ENCODE measurements at places on chromosomes 7 and 10.

DNA sequence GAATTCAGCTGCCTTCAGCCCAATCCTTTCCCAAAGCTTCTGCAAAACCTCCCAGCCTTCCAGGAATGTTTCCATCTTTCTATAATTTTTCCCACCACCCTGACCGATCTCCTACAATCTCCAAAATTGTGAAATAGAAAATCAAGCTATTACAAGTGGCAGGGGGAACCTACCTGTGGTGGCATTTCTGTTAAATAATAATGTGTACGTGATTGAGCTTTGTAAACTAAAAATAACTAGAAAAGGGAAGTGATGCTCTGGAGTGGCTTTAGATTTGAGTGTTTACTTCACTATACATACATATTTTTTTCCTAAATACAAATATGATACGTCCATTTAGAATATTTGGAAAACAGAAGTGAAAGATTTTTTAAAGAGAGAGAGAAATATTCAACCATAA, 593.6 kb downstream of the GRM8 start:
- no peak for DNase-seq

DNA sequence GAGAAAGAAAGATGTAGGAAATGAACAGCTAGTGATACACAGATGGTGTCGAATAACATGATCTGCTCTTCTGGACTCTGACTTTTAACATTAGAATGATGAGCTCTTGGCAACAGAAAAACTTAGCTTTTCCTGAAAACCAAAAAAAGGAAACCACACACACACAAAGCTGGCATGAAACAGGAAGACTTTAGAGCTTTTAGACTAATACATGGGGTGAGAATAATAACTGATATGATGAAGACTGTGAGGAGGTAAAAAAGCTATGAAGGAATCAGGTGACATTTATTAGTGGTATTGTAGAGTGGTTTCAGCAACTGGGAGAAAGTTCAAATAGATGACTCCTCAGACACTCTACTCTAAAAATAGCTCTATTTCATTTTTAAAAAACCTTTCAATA, 491.9 kb downstream of the PARD3 start:
- no peak for DNase-seq

GRCh38 chr7:101410743-101411507, 48.2 kb downstream of the COL26A1 start:
- peak; percentile 22 for DNase-seq

DNA sequence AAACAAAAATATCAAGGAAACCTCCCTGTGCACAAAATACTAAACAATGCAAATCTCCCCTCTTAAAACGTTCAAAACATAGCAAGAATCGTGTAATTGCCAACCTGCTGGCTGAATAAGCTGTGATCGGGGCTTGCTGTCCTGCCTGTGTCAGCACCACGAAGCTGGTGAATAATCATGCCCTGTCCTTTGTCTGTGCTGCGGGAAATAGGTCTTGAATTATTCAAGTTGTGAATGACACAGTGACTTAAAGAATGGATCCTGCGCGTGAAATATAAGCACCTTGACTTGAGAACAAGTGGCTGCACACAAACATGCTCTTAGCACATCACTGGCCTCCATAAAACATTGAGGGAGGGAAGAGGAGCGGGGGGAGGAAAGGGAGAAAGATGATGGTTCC, 130.2 kb downstream of the OAT start:
- DNase-seq = no peak

- DNase-seq = peak; percentile 47
Observed at GRCh38 chr10:8055420-8056349, 1.2 kb downstream of the GATA3 start.

- no peak for DNase-seq
Observed at GRCh38 chr7:88401009-88401623, 94.4 kb upstream of the STEAP4 start.

- DNase-seq = no peak
Observed at GRCh38 chr7:149468208-149468607, 7.3 kb upstream of the ZNF777 start.

DNA sequence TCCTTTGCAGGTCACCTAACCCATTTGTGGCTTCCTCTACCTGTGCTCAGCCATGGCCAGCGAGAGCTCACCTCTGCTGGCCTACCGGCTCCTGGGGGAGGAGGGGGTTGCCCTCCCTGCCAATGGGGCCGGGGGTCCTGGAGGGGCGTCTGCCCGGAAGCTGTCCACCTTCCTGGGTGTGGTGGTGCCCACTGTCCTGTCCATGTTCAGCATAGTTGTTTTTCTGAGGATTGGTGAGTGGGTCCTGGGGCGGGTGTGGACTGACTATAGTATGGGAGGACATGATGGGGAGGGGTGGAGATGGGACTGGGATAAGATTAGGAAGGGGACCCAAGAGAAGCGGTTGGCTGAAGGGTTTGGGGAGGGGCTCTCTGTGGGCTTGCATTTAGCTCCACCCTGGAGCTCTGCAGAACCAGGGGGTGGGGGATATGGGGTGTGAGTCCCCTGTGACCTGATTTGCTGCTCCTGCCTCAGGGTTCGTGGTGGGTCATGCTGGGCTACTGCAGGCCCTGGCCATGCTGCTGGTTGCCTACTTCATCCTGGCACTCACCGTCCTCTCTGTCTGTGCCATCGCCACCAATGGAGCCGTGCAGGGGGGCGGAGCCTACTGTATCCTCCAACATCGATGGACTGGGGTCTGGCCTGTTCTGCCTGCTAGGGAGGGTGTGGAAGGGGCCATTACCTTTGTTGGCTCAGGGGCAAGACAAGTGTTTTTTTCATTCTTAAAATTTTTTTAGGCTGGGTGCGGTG, 1.8 kb downstream of the SLC12A9 start:
- DNase-seq = no peak

DNA sequence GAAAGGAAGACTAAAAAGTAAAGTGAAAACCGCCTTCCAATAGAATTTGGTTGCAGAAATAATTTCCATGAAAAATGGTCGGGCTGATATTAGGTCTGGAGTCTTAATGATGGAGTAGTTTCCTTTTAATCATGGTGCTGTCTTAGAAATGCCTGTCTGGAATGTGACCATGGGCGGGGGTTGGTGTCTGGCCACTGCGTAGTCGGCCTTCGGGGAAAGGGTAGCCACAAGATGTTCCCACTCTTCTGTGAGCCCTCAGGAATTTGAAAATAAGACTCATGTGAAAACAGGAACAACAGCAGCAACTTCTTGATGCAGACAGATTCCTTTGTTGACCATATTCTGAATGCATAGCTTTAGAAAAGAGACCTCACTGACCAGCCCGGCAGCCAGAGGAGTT, 176.8 kb downstream of the KIAA1217 start:
- no peak for DNase-seq

DNA sequence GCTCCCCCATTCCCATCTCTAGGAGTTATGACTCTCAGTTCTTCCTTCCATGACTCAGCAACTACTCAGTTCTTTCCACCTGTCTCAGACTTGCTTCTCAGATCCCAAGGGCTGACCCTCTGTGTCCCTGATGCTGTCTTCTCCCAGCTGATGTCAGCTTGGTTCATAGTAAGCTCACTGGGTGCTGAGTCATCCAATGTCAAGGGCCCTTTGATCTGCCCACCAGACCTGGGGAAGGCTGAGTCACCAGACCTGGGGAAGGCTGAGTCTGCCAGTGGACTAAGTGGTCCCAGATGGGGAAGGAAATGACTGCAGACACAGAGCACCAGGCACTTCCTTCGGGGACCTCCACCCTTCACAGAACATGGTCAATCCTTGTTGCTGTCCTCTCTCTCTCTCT, 76.1 kb upstream of the ZEB1 start:
- DNase-seq = no peak

DNA sequence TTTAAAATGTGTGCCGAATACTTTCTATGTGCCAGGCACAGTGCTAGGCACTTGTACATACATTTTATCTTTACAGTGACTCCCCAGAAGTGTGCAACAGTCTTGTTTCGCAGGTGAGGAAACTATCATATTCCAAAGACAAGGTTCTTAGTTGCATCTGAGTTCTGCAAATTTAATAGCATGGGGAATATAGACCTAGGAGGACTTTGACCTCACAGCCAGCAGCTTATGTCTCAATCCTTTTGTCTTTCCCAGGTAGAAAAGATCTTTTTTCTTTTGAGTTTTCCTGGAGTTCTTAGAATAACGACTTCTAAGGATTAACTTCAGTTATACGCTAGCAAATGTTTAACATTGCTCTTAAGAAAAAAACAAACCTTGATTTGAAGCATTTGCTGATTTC, 482.8 kb upstream of the ZMIZ1 start:
- DNase-seq = no peak

DNA sequence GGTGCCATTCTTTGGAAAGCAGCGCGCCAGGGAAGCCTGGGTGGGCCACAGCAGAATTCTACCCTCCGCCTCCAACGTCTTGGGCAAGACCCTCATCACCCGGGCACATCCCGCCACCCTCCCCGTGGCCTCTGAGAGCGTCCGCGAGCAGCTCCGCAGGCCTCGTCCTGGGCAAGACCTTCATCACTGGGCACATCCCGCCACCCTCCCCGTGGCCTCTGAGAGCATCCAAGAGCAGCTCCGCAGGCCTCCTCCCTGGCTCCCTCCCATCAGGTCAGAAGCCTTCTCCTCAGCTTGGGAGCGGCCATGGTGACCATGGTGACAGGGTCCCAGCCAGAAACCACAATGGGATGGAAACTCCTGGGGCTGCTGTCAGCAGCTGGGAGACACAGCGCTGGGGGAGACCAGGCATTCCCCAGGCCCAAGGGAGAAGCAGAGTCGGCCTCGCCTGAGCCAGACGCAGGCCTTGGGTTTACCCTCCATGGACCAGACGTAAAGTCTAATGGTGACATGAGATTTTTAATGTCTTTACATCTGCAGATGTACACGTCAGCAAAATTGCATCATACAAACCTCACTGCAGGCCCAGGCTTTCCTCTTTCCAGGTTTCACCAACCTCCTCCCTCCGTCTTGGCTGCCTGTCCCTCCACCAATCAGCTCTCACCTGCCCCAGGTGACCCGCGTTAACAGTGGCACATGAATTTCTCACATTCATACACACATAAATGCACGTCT, 55.1 kb upstream of the PPP2R2D start:
- DNase-seq = no peak
